ENCODE measurements at places on chromosomes 4 and X.

DNA sequence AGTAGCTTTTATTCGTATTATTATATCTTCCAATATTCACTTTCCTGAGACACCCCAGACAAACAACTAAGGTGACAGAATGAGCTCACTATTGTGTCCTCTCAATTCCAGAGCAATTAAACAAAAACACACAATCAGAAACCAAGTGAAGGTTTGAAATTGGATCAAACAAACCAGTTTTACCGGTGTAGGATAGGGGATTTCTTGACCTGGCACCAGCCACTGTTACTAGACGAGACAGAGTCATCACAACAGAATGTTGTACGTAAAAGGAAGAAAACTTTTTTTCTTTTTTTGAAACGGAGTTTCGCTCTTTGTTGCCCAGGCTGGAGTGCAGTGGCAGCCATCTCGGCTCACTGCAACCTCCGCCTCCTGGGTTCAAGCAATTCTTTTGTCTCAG lies 43.7 kb downstream of the LDOC1 start:
- DNase-seq = no peak

GRCh38 chrX:968148-968965 lies 244.1 kb downstream of the CRLF2 start:
- no peak for DNase-seq

DNA sequence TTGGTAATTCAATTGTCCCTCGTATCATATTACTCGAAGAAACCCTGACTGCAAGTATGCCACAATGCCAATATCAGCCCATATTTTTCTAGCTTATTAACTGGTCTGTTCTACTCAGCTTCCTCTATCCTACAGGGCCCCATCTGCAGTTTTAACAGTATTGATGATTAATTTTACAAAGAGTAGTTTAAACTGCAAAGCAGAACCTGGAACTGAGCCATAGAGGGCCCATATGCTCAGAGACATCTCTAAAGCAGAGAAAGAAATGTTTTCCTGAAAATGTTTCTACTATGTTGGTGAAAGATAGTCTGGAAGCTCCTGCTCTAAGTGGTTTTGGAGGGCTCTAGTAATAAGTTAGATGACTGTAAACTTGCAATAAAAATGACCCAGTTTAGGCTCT lies 259.4 kb upstream of the CENPE start:
- no peak for DNase-seq

GRCh38 chr4:176896211-176896610 lies 103.5 kb upstream of the VEGFC start:
- DNase-seq = no peak

GRCh38 chrX:1027680-1028079 lies 184.8 kb downstream of the CRLF2 start:
- no peak for DNase-seq

- peak; percentile 75 for DNase-seq
Measured at GRCh38 chrX:17374619-17375366, at the start of gene NHS. Gene NHS, plus strand, starts transcription at chrX:17375200. Its CDS starts 558 bp downstream, at chrX:17375758.

GRCh38 chr4:40003986-40004385 lies 26.3 kb upstream of the PDS5A start:
- DNase-seq = peak; percentile 51

GRCh38 chr4:15692602-15693001 lies 10.3 kb upstream of the BST1 start:
- no peak for DNase-seq

GRCh38 chr4:3252831-3253641 lies 4.1 kb downstream of the MSANTD1 start:
- DNase-seq = no peak

DNA sequence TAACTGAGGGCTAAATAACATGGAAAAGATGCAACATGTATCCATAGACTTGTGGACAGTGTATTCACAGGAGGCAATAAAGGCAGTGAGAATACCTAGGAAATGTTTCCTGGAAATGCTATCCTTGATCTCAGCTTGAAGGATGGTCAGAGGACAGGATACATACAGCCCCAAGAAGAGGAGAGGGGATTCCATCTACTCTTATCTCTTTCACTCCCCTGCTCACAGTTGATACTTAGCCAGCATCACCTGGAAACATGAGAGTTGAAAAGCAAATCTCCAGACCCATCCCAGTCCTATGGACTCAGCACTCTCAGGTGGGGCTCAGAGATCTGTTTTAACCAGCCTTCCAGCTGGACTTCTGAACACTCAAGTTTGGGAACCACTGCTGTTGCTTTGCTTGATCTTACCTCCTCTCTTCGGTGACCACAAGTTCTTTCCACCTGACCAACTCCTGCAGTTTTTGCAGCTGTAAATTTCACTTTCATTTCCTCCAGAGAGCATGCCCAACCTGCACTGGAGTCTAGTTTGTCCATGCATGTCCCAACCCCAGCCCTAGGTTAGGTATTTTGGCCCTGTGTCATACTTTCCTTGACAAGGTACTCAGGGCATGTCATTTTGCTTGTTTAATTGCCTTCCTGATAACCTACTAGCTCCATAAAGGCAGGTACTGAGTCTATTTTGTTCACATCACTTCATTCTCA lies 10.4 kb downstream of the RELL1 start:
- DNase-seq = no peak

DNA sequence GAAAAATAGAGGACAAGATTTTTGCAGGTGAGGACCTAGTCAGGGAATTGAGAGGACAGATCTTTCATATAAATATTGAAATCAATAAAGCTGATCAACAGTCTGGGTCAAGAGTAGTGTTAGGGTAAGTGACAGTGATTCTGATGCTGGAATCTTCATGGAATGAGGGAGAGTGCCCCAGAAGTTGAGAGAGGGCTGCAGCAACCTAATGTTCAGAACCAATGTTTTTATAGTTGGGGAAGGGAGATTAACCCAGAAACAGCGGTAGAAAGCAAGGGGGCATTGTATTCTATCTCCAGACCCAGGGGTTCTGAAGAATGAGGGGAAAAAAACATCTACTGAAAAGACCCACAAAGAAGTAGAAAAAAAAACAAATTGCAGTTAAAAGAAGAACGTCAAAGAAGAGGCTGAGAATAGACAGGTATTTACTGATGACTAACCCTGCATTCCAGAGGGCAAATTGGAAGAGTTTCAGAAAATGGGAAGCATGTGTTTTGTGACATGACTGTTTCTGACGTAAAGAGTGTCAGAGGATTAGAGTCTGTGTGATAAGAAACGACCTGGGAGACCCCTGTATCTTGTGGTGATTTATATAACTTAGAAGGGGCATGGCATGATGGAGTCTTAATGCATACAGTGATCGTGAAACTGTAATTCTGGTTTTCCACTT lies 819.6 kb upstream of the EPHA5 start:
- DNase-seq = peak; percentile 92

DNA sequence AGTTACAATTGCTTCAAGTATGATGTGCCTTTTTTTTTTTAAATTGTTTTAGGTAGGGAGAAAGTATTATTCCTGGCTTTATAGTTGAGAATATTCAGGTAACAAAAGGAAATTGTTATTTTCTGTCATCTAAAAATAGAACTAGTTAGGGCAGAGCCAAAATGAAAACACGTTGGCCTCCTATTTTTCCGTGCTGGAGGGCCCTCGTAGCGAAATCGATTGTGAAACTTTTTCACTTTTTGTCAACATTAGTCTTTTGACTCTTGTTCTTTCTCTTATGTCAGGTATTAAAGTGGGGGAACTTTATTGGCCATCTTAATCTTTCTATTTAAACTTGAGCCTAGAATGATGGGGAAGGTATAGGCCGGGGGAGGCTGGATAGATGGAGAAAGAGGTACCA lies 104.9 kb downstream of the ARHGAP10 start:
- no peak for DNase-seq

- no peak for DNase-seq
Measured at GRCh38 chr4:18695733-18696527, 674.4 kb upstream of the LCORL start.

- DNase-seq = peak; percentile 99
Measured at GRCh38 chr4:148007314-148007760, 275.4 kb downstream of the ARHGAP10 start.

GRCh38 chr4:48504352-48504751 lies 14.3 kb downstream of the ZAR1 start:
- DNase-seq = no peak

DNA sequence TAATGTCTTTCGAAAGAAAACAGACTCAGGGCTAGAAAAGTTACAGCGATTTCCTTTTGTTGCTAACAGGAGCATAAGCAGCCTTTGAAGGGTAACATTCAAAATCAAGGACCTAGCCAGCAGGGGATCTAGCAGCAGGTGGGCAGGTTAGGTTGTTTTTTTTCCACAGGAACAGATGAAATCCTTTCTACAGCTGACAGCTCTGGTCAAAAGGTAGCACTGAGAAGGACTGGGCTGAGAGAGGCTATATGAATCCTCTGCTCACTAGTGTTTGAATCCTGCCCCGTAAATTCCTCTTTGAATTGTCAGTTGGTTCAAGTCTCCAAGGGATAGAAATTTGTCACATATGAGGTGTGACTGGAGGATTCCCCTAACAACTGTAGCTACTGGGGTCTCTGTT lies 188.2 kb downstream of the SH2D1A start:
- no peak for DNase-seq

Measured in fibroblast of lung (primary cell).